ENCODE measurements at places on chromosomes 5 and 9. TPM values are rescaled to one million over a fixed set of nuclear protein-coding genes. Genes with fewer than 3 reads are reported as not detected.

NIPAL4 gene
- total RNA-seq, result 0.42 TPM

FAM200C gene
- total RNA-seq, result 3.5 TPM

PCDHB14 gene
- total RNA-seq, result 1.8 TPM

CA9 gene
- 29.2 TPM for total RNA-seq

PCDHA12 gene
- 2.8 TPM for total RNA-seq

SYK gene
- 0.72 TPM for total RNA-seq

PTGER4 gene
- 3.3 TPM for total RNA-seq

MRPL36 gene
- total RNA-seq, result 80.0 TPM

FRMD3 gene
- 6.4 TPM for total RNA-seq

CDKN2B-AS1 gene
- not detected for total RNA-seq

GTF2H2 gene
- 16.1 TPM for total RNA-seq

PCDHB7 gene
- 6.7 TPM for total RNA-seq

TSLP gene
- total RNA-seq, result 0.60 TPM

CATSPER3 gene
- not detected for total RNA-seq

SLCO6A1 gene
- total RNA-seq, result not detected

ADAMTS16 gene
- total RNA-seq, result 3.7 TPM

RFX3 gene
- total RNA-seq, result 5.1 TPM

CER1 gene
- not detected for total RNA-seq

PCDHGA2 gene
- total RNA-seq, result 1.0 TPM

SERINC5 gene
- total RNA-seq, result 3.1 TPM

PCDHGB1 gene
- total RNA-seq, result 4.5 TPM

PFN3 gene
- not detected for total RNA-seq

SPATA31C1 gene
- total RNA-seq, result not detected

CCDC152 gene
- total RNA-seq, result 0.27 TPM

PCA3 gene
- not detected for total RNA-seq

CD180 gene
- total RNA-seq, result not detected

SLC34A3 gene
- total RNA-seq, result not detected

UBLCP1 gene
- total RNA-seq, result 19.9 TPM

PRSS3 gene
- not detected for total RNA-seq

CRB2 gene
- total RNA-seq, result not detected

SUSD3 gene
- total RNA-seq, result 0.72 TPM

IFNB1 gene
- total RNA-seq, result not detected

PCDHAC2 gene
- total RNA-seq, result 5.3 TPM

IL9 gene
- not detected for total RNA-seq

GOLM1 gene
- 59.1 TPM for total RNA-seq
